ENCODE measurements at places on chromosomes 2 and 18.

DNA sequence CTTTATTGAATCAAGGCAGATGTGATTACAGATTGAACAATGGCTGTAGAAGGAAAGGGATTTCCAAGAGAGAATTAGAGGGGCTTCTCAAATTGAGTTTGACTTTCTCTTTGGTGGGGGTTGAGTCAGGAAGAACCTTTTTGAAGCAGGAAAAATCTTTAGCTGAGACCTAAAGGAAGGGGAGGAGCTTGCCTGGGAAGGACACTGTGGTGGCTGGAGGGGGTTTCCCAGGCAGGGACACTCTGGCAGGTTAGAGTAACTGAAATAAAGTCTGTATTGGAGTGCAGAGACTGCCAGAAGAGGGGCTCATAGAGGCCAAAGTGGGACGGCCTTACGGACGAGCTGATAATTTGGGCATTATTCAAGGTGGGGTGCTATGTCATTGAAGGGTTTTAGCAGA is 69.3 kb downstream of the NEDD4L start:
- DNase-seq, result no peak

DNA sequence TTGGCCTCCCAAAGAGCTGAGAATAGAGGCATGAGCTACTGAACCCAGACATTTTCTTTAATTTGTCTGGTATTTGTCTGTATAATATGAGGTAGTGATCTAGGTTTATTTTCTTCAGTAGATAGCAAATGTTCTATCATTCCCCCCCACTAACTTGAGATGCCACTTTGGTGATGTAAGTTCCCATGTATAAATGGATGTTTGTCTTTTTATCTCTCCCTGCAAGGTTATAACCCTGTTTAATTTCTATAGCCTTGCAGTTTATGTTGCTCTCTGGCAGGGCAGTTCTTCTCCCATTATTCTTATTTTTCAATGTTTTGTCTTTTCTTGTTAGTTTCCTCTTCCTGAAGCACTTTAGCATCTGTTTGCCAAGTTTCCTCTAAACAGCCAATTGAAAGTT is 39.1 kb upstream of the MAP4K4 start:
- DNase-seq, result no peak

DNA sequence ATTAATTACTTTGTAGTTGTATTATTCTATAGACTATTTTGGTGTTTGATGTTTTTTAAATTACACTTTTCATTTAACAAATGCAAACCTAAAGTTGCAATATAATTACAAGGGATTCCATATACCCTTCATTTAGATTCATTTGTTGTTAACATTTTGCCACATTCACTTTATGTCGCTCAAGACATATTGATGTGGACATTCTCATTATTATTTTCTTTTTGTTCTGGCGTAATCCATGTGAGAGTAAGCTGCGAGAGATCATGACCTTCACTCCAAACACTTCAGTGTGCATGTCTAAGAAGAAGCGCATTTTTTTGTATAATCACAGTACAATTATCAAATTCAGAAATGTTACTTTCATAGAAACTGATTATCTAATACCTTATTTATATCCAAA is 280.6 kb downstream of the CALCRL start:
- no peak for DNase-seq

GRCh38 chr18:70732188-70732587 is 443.3 kb downstream of the SOCS6 start:
- no peak for DNase-seq

DNA sequence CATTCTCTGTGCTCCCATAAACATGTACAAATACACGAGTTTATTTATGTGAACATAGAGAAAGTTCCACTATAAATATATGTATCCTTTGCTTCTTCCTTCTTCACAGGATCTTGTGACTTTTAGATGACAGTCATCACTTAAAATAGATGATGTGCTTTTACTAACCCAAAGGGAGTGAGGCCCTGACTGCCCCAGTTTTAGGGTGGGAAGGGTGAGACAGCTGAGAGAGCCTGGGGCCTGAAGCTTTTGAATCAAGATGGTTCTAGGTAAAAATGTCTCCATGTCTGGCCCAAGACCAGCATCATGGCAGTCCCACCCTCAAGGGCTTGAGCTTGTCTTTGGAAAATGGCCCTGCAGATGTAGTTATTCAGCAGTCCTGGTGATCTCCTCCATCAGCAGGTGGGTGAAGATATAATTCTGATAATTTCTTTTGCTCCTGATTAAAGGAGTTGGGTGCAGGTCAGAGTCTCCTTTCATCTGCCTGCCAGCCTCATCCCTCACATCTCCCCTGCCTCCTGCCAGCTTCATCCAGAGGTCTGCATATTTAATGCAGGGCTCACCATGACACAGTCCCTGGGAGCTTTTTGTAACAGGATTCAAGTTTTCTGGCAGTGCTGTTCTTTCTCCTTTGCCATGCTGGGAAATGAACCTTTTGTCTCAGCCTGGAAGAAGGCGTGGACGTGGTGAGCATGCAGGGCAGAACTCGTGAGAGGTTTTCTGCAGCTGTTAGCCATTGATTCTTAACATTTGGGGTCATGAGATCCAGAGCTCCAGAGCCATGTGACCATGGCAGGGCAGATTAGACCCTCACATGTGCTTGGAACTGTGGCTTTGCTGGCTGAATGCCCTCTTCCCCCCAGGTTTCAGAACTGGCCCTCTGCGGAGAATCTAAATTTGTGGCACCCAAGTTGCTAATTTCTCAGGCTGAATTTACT is 2.7 kb downstream of the HRH4 start:
- DNase-seq, result no peak

DNA sequence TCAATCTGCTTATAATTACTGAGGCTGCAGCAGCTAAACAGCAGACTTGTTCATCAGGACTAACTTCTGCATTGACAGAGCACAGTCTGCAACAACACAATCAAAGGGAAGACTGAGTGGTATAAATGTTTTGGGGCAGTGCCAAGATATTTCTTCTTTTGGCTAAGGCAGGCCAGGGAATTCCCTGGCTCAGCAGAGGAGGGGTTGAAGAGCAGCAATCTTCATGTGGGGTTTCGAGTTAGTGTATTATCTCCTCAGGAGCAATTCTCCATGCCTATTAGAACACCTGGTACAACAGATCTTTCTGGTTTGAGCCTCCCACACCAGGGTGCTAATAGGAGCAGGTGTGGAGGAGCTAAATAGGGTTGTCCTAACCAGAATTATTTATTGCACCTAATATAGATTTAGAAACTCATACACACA is 103.0 kb upstream of the STK17B start:
- no peak for DNase-seq

DNA sequence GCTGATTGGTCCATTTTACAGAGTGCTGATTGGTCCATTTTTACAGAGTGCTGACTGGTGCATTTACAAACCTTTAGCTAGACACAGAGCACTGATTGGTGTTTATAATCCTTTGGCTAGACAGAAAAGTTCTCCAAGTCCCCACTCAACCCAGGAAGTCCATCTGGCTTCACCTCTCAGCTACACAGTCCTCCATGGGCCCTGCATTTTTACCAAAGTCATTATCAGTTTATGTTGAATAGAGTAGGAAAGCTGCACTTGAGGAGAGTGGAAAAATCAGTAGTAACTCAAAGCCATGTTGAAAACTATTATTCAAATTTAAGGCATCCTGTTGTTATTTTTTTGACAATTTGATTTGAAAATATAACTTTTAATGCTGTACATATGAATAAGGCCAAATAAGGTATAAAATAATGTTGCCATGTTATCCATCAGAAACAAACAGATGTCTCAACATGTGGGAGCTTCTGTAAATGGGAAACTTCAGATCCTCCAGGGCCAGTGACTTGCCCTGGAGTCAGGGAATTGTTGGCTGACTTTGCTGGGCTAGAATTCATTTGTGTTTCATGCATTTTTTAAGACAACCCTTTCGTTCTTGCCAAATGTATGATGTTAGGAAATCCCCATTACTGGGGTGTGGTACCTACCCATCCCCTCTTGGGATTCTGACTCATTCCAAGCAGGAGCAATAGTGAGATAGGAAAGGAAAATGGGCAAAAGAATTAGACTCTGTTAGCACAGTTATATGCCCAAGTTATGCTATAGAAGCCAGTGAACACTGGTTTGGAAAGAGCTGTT is 37.8 kb upstream of the CCDC195 start:
- DNase-seq, result no peak

GRCh38 chr18:3103576-3103975 is 90.6 kb upstream of the LPIN2 start:
- no peak for DNase-seq

DNA sequence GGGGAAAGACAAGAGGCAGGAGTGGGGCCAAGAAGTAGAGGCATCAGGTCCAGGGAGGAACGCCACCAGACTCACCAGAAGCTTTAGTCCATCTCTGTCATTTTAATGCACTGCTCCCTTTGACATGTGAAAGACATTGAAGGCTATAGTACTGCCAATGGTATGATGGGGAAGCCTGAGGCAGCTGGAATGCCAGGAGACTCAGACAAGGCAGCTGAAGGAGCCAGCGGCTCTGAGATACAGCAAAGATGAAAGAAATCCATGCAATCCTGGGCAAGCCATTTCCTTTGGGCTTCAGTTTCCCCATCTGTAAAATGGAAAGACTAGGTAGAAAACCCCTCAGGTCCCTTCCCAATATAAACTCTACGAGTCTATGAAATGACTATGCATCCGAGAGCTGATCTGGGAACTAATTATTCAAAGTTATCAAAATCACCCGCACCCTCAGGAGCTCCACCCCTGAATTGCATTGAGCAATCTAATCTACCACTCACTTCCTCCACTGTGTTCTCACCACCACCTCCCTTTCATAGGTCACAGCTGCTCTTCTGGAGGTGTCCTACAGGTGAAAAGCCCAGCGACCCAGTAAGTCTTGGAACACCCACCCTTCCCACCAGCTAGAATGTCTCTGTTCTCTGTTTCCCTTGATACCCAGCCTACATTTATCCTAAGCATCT is 3.1 kb downstream of the CXCR2 start:
- no peak for DNase-seq

- no peak for DNase-seq
These were observed 165.0 kb downstream of the ANTXR1 start for GRCh38 chr2:69177785-69178636.

GRCh38 chr2:27264253-27264752 is 1.5 kb upstream of the SLC30A3 start:
- peak; percentile 19 for DNase-seq

DNA sequence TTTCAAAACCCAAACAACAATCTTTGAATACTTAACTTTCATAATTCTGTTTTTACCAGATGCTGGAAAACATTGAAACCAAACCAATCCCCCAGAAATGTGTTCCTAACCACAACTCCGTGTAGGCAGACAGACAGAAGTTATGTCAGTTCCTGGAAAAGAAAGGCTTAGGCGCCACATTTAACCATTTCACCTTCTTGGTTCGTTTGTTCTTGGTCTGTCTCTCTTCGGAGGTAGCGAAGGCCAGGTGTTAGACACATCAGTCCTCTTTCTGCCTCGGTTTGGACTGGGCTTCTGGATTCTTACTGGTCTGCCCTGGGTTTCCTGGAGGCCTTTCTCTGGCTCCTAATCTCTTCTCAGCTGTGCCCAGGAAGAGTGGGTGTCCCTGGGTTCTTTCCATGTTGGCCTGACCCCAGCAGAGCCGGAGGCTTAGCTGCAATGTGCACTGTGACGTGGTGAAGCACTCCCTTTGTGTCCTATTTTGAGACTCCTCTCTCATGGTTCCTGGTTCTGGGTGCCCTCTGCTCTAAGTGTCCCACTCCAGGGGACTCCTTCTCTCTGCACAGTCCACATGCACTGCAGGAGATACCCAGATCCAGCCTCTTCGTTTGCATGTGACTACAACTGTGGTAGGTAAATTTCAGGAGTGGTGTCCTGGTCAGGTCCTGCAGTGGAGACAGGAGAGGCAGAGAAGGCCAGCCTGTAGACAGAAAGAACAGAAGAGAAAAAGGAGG is 23.1 kb upstream of the RAB31 start:
- DNase-seq, result no peak

DNA sequence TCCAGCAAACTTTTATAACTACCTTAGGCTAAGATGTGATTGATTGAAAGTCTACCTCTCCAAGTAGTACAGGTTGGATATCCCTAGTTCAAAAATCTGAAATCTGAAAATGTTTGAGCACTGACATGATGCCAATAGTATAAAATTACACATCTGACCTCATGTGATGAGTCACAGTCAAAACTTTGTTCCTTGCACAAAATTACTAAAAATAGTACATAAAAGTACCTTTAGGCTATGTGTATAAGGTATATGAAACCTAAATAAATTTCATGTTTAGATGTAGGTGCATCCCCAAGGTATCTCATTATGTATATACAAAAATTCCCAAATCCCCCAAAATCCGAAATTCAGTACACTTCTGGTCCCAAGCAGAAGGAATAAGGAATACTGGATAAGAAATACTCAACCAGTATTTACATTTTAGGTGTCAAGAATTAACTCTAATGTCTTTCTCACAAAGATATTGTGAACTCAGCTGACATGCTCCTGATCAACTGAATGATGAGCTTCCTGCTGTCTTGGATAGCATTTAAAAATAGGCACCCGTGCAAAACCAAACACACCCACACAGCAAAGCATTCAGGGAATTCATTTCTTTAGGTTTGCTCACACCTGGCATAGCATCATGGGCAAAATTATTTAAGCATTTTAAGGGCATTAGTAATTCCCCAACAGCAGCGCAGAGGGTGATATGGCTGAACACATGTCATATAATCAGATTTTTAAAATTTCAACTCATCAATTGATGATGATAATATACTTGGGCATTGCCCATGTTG is 497.4 kb upstream of the MEIS1 start:
- no peak for DNase-seq

- no peak for DNase-seq
These were observed 8.4 kb upstream of the PXDN start for GRCh38 chr2:1752751-1753150.

DNA sequence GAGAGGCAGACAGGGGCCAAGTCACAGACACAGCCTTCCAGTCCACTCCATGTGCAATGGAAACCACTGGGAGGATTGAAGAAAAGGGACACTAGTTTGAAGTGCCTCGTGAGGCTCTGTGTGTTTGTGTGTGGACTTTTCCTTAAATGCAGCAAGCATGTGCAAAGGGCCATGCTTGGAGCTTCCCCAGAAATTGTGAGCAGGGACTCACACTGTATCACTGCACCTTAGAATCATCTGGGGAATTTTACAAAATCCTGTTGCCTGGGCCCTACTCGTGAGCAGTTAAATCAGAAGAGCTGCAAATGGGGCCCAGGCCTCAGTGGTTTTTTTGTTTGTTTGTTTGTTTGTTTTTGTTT is 137.8 kb downstream of the TRIM43 start:
- no peak for DNase-seq

GRCh38 chr18:58051765-58052460 is 7.9 kb downstream of the NEDD4L start:
- DNase-seq, result peak; percentile 36

GRCh38 chr2:173775440-173775839 is 189.7 kb downstream of the SP3 start:
- no peak for DNase-seq

- DNase-seq, result no peak
These were observed 14.1 kb downstream of the KLF11 start for GRCh38 chr2:10057231-10058107.

DNA sequence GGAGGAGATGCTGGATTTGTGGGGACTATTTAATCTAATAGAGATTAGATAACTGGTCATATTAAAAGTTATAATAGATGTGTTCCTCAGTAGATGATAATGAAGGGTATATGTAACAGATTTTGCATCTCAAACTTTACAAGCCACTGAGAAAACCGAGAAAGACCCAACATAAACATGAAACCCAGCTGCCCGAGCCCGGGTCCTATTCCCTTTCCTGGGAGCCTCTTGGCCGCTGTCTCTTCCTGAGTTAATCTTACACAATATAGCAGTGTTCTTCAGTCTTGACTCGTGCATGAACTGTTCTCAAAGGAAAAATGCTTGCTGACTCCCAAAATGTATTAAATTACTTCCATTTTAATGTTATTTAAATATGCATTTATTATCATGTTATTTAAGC is 94.5 kb downstream of the COPS8 start:
- no peak for DNase-seq

- no peak for DNase-seq
These were observed 26.2 kb downstream of the R3HDM1 start for GRCh38 chr2:135557530-135557929.
